ENCODE measurements at places on chromosomes 6 and 20.

- DNase-seq = no peak
Observed at GRCh38 chr20:36304786-36305495, 1.2 kb upstream of the DLGAP4 start.

DNA sequence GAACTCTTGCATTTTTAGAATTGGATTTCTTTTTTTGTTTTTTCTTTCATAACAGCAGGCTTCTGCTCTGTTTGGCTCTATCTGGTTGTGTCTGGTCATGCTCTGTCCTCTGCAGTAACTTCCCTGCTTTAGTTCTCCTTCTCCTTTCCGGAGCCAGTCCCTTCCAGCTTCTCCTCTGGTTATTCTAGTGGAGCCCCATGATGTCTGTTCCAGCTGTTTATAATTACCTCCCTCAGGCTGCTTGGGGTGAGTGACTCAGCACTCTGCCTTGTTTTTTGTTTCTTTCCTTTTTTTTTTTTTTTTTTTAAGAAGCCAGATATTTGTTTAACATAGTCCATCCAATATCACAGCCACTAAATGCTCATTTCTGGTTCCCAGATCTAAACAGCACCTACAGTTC is 409.6 kb downstream of the MAFB start:
- no peak for DNase-seq

GRCh38 chr6:143600821-143601220 is 76.9 kb upstream of the PHACTR2 start:
- no peak for DNase-seq

DNA sequence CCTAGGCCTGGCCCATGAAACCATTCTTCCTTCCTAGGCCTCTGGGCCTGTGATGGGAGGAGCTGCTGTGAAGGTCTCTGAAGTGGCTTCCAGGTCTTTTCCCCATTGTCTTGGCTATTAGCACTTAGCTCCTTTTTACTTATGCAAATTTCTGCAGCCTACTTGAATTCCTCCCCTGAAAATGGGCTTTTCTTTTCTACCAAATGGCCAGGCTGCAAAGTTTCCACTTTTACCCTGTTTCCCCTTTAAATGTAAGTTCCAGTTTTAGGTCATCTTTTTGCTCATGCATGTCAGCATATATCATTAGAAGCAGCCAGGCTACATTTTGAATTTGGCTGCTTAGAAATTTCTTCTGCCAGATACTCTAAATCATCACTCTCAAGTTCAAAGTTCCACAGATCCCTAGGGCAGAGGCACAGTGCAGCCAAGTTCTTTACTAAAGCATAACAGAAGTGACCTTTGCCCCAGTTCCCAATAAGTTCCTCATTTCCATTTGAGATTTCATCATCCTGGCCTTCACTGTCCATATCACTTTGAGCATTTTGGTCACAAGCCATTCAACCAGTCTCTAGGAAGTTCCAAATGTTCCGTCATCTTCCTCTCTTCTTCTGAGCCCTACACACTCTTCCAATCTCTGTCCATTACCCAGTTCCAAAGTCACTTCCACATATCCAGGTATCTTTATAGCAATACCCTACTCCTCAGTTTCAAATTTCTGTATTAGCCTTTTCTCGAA is 71.9 kb downstream of the TBC1D7 start:
- DNase-seq = no peak

DNA sequence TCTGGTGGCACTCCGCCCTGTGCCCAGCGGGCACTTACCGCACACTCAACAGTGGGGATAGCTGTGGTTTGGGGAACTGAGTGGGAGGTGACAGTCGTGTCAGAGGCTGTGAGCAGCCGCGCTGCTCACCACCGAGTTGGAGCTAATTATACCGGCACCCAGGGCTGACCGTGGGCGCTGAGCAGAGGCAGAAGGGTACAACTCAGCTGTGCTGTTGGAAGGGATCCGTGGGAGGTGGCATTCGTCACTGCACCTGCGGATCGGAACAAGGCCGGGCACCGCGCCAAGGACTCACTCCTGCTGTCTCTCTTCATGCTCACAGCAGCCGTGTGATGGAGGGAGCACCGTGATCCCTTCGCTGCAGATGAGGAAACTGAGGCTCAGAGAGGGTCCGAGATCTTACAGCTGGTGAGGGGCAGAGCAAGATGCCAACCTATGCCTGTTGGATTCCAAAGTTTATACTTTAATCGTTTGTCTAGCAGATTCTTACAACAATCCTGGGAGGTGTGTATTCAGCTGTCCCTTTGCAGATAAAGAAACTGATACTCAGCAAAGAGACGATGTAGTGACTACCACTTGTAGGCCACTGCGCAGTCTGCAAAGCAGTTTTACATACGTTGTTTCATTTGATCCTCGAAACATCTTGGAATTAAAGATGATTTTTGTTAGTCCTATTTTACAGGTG is 713 bp upstream of the ELMO2 start:
- peak; percentile 80 for DNase-seq

- DNase-seq = no peak
Observed at GRCh38 chr6:12150812-12151432, 138.8 kb downstream of the HIVEP1 start.

DNA sequence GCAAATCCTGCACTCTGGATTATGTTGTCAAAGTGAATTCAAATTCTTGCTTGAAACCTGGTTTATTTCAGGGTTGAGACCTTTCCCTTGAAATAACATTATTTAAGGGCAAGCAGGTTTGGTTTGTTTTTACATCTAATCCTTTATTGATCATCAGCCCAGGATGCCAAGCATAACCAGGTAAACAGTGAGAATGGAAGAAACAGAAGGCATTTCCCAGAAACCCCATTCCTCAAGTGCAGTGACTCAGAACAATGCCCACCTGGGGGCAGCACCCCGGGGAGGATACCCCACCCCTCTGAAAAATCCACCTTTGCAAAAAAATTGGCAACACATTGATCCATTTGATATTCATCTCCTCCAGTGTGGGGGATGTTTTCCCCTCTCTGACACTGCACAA is 32.5 kb downstream of the POFUT1 start:
- no peak for DNase-seq

Measured in NCI-H1105 (cell line).